ENCODE measurements at places on chromosomes 12 and 14.
A peak's percentile ranks its signal among the peaks of the same experiment; 100 is the strongest.

- no peak for DNase-seq
Measured at GRCh38 chr14:53619691-53620231, 336.9 kb downstream of the BMP4 start.

GRCh38 chr14:93430315-93431035 is at the start of gene UNC79:
Gene UNC79 (plus strand): TSS chr14:93430939. CDS start chr14:93431030, 91 bp downstream.
- DNase-seq = no peak

DNA sequence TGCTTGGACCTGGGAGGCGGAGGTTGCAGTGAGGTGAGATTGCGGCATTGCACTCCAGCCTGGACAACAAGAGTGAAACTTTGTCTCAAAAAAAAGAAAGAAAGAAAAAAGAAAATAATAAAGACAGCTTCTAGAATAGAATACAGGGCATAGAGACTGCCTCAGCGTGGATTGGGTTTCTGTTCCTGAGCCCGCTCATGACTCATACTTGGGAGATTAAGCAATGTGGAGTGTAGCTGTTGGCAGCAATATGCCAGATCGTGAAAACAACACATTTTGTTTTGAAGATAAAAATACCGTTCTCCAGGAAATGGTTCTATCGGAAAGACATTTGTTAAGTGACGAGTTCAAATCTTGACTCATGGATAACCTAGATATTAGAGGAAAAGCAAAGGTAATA is 67.2 kb downstream of the GLT1D1 start:
- no peak for DNase-seq

DNA sequence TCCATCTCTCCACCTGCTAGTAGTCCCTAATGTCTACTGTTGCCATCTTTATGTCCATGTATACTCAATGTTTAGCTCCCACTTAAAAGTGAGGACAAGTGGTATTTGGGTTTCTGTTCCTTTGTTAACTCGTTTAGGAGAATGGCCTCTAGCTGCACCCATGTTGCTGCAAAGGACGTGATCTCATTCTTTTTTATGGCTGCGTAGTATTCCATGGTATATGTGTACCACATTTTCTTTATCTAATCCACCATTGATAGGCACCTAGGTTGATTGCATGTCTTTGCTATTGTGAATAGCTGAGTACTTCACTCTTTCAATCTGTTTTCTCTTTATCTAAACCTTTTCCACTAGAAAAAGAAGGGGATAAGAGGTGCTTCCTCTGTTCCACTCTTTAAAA is 130.0 kb downstream of the TMEM117 start:
- DNase-seq = no peak

DNA sequence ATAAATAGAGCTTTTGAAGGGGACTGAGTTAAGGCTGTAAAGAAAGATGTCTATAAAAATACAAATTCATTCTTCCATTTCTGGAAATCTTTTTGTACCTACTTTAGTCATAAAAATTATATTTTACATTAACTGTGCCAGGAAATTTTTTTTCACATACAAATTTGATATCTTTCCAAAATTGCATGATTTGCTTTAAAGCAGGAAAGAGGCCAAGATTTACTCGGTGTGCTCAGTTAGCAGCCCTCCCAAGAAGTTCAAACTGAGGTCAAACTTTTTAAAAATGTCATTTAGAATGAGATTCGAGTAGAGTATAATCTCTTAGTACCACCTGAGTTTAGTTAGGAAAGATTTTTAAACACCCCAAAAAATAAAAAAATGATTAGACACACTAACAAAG is 173.2 kb upstream of the GRIP1 start:
- DNase-seq = no peak

- no peak for DNase-seq
Measured at GRCh38 chr14:105050551-105050897, 14.7 kb downstream of the GPR132 start.

DNA sequence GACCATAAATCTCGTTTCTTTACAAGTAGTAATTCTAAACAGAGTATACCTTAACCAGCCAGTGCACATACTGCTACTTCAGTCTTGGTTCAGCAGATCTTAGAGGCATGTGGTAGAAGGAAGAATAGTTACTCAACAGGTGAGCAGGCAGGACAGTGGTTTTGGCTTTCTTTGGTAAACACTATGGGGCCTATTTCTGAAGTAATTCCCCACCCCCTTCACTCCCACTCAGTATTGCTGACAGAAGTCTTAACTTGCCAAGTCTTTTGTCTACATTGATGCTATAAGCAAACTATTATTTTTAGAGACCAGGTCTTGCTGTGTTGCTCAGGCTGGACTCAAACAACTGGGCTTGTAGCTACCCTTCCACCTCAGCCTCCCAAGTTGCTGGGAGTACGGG is 68.5 kb downstream of the FBXO34 start:
- no peak for DNase-seq

DNA sequence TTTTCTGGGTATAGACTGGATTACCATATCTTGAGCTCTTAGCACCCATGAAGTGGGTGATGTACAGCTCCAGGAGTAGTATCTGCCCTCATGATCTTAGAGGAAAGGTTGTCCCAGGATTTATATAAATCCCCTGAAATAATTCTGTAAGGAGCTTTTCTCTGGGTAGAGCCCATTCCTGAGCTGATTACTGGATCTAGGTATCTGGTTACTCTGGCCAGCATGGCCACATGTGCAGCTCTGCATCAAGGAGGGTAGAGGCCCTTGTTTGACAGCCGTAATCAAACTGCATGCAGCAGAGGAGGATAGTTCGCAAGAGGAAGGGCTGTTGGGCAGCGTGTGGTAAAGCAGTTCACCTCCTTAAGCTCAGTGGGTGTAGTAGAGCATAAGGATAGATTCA is 8.5 kb downstream of the COX14 start:
- no peak for DNase-seq

DNA sequence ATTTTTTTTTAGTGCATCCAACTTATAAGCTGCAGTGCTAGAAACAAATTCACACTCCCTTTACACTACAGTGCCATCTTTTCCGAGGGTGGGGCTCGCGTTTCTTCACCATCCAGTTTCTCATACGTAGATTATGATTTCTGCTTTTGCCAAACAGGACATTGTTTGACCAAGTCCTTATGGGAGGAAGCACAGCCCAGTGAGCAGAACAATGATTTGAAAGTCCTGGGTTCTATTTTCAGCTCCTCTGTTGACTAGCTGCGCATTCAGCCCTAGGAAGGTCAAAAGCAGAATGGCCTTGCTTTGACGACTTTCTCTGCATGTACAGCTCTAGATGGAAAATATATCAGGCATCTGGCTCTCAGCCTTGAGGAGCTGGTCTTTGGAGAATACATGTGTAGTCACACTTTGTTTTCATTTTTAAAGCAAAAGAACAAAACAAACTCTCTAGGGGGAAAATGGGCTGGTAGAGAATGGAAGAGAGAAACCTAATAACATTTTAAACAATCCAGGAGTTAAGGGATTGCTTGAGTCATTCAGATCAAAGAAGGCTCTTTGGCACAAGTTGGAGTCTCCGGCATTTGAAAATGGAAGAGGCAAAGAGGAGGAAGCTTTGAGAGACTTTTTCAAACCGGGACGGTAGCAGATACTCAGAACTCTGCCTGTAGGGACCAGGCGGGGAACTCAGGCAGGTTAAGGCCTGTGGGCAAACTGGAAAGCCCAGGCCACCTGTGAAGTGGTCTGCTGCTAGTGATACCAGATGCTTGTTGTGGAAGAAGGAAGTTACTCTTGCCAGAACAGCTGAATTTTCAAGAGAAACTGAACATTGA is 257.3 kb upstream of the PLEKHG7 start:
- peak; percentile 58 for DNase-seq

DNA sequence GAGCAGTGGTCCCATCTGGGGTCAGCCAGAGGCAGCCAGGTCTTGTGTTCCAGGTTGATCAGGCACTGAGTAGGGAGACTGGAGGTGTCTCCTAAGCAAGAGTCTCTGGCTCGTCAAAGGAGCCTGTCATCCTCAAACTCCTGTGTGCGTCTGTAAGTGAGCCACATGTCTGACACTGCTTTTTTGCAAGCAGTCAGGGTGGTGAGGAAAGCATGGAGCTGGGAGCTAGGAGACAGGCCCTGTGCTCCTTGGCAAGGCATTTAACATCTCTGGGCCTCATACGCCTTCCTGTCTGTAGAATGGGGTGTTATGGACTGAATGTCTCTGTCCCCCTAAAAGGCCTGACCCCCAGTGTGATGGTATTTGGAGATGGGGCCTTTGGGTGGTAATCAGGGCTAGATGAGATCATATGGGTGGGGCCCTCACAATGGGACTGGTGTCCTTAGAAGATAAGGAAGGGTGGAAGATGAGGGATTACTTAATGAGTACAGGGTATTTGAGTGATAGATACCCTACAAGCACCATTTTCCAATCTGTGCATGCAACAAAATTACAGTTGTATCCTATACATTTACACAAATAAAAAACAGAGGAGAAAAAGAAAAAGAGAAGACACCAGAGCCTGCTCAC is 53.0 kb downstream of the ARL6IP4 start:
- no peak for DNase-seq

GRCh38 chr12:61974461-61974860 is 285.7 kb upstream of the USP15 start:
- no peak for DNase-seq
